ENCODE measurements at places on chromosomes 5 and 9. TPM values are rescaled to one million over a fixed set of nuclear protein-coding genes. Genes with fewer than 3 reads are reported as not detected.

Gene ERAP2
- total RNA-seq: 6.7 TPM

Gene OR1N2
- total RNA-seq: not detected

Gene C5orf58
- 1.0 TPM for total RNA-seq

Gene NUTM2F
- not detected for total RNA-seq

Gene SPATA31C1
- total RNA-seq: not detected

Gene OR1J2
- total RNA-seq: not detected

Gene LRRC14B
- total RNA-seq: 93.4 TPM

Gene AGXT2
- total RNA-seq: not detected

Gene RELL2
- 1.0 TPM for total RNA-seq

Gene STPG3
- 0.58 TPM for total RNA-seq

Gene BRINP1
- total RNA-seq: 0.66 TPM

Gene TXNDC8
- not detected for total RNA-seq

Gene ECSCR
- total RNA-seq: 20.9 TPM

Gene SNAPC4
- total RNA-seq: 5.2 TPM

Gene WNT8A
- total RNA-seq: not detected

Gene TPPP
- total RNA-seq: 21.6 TPM

Gene CDH10
- not detected for total RNA-seq

Gene ARHGEF28
- 2.1 TPM for total RNA-seq

Gene PDGFRB
- 39.7 TPM for total RNA-seq

Gene KIF20A
- 0.77 TPM for total RNA-seq

Gene KCNN2
- total RNA-seq: 7.2 TPM

Gene SLC27A6
- 61.1 TPM for total RNA-seq

Gene LVRN
- total RNA-seq: 0.14 TPM

Gene SHC3
- total RNA-seq: 0.96 TPM
